Fibroblast of skin of abdomen (primary cell): ENCODE measurements at places on chromosomes 16 and 17.

GRCh38 chr16:46757339-46758050, 9.4 kb upstream of the MYLK3 start:
- DNase-seq = no peak

DNA sequence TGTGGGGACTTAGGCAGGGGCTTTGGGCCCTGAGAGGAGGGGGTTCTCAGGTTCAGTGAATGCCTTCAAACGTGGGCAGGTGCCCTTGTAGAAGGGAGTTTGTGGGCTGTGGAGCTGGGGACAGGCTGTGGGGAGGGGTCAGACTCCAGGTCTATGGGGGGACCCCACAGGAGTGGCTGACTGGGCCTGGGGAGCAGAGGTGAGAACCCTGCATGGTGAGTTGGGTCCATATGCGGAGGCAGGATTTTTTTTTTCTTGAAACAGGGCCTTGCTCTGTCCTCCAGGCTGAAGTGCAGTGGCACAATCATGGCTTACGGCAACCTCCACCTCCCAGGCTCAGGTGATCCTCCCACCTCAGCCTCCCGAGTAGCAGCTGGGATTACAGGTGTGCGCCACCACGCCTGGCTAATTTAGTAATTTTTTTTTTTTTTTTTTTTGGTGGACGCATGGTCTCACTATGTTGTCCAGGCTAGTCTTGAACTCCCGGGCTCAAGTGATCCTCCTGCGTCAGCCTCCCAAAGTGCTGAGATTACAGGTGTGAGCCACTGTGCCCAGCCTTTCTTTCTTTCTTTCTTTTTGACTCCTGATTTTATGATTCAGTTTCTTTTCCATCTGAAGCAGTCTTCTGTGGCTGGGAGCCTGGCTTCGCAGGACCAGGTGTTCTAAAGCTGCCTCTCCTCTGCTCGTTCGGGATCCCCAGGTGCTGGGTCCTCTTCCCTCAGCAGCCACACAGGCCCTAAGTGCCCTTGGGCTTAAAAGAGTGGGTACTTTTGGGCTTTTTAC, 19.0 kb upstream of the ADCY7 start:
- no peak for DNase-seq

- no peak for DNase-seq
These were observed 26.0 kb downstream of the SMG6 start for GRCh38 chr17:2277429-2278170.

DNA sequence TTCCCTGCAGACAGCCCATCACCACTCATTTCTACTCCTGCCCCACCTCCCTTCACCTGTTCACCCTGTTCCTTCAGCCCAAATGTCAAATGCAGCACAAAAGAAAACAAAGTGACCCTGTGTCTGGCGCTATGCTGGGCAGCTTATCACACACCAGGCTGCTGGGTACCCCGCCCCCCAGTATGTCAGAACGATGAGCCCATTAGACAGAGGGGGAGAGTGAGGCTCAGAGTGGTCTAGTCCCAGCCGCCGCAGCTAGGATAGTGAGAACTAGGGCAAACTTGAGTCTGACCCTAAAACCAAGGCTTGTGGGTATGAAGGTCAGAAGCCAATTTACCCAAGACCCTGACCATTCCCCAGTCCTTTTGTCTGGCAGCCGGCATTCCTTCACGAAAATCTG, 4.0 kb downstream of the TNP2 start:
- DNase-seq = no peak

GRCh38 chr17:59668816-59669215, 38.4 kb downstream of the PTRH2 start:
- DNase-seq = peak; percentile 94

- DNase-seq = peak; percentile 87
These were observed 389.5 kb downstream of the SLC39A11 start for GRCh38 chr17:72702998-72703397.

DNA sequence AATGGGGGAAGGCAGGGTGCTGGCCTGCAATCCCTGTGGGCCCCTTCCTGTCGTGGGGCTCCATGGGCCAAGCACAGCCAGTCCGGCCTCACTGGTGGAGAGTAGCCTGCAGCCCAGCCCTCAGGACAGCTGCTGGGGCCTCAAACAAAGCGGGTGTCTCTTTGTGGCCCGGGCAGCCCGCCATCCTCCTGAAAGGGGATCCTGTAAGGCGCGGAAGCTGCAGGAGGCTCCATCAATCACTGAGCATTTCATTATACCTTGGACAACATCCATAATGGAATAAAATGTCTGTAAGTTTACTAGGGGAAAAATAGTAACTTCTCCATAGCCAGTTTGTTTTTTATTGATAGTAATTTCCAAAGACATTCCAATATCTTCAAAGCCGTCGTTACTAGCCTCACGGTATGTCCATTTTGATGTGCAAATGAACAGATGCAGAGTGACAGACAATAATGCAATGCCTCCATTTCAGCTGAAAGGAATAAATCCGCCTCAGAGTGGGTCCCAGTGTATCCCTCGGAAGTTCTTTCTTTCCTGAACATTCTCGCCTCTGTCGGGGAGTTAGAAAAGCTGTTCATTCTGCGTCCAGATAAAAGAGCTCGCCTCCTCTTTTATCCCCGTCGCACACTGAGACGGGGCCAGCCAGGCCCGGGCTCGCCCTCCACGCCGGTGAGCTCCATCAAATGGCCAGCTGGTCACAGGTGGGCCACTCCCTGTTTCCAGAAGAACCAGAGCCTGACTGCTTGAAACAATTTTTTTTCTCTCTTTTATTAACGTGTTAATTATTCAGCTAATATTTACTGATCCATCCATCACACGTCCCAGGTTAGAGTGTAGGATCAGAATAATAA, 14.4 kb downstream of the WSCD1 start:
- DNase-seq = no peak

DNA sequence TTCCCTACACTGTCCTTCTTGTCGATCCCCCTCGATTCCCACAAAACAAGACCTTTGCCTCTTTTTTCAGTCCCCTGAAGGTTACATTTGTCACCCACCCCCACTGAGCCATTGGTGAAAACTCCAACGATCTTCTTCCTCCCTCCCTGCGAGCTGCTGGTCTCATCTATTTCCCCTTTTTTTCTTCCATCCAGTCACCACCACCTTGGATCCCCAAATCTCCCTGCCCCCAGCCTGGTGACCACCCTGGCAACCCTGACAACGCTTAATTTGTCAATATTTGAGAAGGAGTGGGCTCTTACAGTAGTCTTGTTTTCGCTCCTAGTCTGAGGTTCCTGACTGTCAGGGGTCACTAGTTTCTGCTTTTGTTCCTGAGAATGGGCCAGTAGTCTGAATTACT, 62.9 kb downstream of the SMPD3 start:
- no peak for DNase-seq

- DNase-seq = no peak
These were observed 7.6 kb downstream of the EXOC7 start for GRCh38 chr17:76095943-76096342.

- no peak for DNase-seq
These were observed 292.0 kb downstream of the CPPED1 start for GRCh38 chr16:12511708-12512107.

DNA sequence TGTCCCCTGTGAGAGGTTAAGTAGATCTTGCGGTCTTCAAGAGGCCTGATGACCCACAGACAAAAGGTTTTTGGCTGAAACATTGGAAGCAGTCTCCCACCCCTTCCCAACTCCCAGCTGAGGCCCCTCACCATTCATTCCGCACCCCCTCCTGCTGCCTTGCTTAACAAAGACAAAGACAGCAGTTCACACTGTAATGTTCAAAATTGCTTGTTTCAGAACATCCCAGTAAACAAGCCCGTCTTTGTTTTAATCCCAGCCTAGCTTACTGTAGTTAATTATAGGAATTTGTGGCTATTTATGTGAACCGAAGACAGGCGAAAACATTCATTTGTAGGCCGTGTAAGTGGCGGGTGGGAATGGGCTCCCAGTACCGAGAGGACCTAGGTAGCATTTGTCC, 55.7 kb downstream of the IRX5 start:
- no peak for DNase-seq

DNA sequence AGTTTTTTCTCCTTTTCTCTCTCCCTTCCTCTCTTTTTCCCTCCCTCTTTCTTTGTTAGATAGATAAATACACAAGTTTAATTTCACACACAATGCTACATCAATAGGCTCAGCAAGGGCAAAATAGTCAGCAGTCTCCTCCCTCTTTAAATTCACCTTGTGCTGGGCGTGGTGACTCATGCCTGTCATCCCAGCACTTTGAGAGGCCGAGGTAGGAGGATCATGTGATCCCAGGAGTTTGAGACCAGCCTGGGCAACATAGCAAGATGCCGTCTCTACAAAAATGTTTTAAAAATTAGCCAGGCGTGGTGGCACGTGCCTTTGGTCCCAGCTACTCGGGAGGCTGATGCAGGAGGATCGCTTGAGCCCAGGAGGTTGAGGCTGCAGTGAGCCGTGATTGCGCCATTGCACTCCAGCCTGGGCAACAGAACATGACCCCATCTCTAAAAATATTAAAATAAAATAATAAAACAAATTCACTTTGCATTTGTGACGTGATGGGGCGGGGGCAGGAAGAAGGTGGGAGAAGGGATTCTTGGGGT, 27.4 kb downstream of the IL21R start:
- no peak for DNase-seq

DNA sequence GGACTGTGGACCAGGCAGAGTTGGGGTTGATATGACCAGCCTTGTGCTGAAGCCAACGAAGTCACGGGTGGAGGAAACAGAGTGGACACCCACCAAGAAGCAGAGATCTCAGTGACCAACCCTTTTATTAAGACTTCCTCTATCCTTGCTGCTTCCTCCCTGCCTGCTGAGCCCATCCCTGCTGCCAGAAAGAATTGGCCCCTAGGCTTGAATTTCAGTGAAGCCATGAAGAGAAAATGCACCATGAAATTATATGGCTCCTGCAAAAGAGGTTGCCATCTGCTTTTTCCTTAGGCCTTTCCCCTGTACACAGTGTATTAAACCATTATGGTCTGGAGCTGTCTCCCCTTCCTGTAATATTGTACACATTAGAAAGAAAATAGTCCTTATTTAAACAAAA, 246.7 kb downstream of the HS3ST3B1 start:
- DNase-seq = no peak

DNA sequence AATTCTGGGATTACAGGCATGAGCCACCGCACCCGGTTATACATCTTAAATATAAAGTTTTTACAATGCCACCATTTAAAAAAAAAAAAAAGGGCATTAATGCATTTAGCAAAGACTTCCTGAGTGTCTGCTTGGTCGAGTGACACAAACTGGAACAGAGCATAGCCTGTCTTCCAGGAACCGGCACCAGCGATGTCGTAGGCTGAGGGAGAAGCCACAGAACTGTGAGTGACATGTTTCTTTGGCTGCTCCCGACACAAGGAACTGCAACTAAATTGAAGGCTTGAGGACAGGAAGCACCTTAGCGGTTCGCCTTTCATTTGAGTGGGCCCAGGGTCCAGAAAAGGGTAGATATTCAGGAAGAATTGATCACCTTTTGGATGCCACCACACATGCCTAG, 717.8 kb downstream of the MAF start:
- DNase-seq = no peak

DNA sequence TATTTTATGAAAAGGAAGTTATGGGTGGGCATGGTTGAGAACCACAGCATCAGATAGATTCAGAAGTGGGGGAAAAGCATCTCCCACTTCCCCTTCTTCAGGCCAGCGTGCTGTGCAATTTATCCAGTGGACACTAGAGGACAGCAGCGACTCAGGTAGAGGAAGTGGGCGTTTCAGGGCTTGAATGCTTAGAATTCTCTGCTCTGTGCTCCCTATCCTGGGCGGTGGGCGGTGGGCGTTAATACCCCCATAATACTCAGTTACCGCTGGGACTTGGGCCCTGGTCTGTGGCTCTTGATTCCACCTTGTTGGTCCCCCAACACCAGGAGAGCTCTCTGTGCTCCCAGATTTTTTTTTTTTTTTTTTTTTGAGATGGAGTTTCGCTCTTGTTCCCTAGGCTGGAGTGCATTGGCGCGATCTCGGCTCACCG, 3.7 kb upstream of the LYZL6 start:
- peak; percentile 19 for DNase-seq

GRCh38 chr17:13984956-13985355, 84.3 kb upstream of the COX10 start:
- no peak for DNase-seq

- DNase-seq = no peak
These were observed 558.9 kb upstream of the HSBP1 start for GRCh38 chr16:83248735-83249463.

DNA sequence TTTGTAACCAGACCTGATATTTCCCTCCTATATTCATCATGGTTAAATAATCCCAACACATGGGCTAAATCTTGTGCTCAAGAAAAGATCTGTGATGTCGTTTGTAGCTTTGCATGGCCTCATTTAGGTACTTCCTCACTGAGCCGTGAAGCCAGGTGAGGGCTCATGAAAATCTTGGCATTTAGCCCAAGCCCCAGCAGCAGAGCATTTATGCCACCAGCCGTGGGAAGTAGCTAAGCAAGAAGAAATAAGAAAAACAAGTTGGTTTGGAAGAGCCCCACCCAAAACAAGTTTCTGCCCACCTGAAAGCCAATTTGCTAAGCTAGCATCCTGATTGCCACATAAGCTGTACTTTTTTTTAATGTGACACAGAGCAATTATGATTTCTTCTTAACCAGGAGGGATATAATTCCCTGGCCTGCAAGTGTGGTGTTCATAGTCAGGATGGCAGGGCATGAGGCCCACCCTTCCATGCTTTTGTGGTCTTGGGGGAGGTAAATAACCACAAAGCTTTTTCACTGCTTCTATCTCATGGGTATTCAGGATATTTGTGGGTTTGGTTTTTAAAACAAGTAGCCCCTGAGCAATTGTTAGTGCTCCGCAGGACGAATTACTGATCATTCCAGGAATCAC, 10.5 kb downstream of the TMIGD1 start:
- DNase-seq = no peak

GRCh38 chr17:6526362-6527152, 29.8 kb downstream of the PITPNM3 start:
- peak; percentile 18 for DNase-seq

- no peak for DNase-seq
These were observed 12.2 kb downstream of the VASN start for GRCh38 chr16:4383591-4384444.

DNA sequence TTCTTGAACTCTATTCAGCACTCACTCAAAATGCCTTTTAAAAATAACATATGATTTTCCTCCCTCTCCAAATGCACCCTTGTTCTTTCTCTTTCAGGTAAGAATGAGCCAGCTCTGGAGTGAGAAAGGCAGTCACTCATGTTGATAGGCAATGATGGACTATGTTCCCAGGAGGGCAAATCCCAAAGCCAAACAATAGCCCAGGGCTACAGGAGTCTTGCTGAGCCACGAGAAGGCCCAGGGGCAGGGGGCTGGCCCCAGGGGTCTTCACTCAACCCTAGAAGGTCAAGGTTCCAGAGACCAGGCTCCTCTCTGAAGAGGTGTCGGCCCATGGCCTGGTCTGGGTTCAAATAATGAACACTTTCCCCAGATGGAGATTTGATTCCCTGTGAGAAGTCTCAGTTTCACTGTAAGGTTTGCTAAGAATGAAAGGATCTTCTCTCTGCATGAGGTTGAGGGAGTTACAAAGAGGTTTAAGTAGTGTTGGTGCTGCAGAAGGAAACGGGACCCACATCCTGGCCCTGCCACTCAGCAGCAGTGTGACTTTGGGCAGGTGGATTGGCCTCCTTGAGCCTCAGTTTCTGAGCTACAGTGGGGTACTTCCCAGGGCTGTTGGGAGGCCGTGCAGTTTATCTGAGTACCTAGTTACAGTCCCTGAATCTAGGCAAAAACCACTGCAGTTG, 49.0 kb downstream of the RTN4RL1 start:
- no peak for DNase-seq

- peak; percentile 48 for DNase-seq
These were observed 9.1 kb upstream of the PPP1R1B start for GRCh38 chr17:39617446-39618245.

GRCh38 chr17:49209061-49209571, 1.3 kb downstream of the GNGT2 start:
- no peak for DNase-seq

- peak; percentile 14 for DNase-seq
These were observed 616.7 kb downstream of the KCNJ2 start for GRCh38 chr17:70786081-70786480.

- DNase-seq = no peak
These were observed 18.8 kb downstream of the MYO19 start for GRCh38 chr17:36515837-36516236.
